HCT116 (cell line): ENCODE measurements at places on chromosomes 16 and 17. TPM values are rescaled to one million over a fixed set of nuclear protein-coding genes. Genes with fewer than 3 reads are reported as not detected.

Gene SLC13A2
- total RNA-seq, result not detected

Gene B4GALNT2
- not detected for total RNA-seq

Gene NPTX1
- 0.15 TPM for total RNA-seq

Gene GPR142
- not detected for total RNA-seq

Gene AXIN1
- 20.2 TPM for total RNA-seq

Gene CNP
- 51.2 TPM for total RNA-seq

Gene PPP1R27
- not detected for total RNA-seq

Gene PGS1
- 44.4 TPM for total RNA-seq

Gene LGALS9C
- total RNA-seq, result not detected

Gene SLFN14
- not detected for total RNA-seq

Gene ITGAD
- 0.12 TPM for total RNA-seq

Gene RTN4RL1
- total RNA-seq, result 3.7 TPM
